ENCODE measurements at places on chromosomes 3 and 15. TPM values are rescaled to one million over a fixed set of nuclear protein-coding genes. Genes with fewer than 3 reads are reported as not detected.

- no peak for DNase-seq
These were observed 154.9 kb upstream of the WNT5A start for GRCh38 chr3:55641964-55642363.

- no peak for DNase-seq
These were observed 41.9 kb downstream of the GPR160 start for GRCh38 chr3:170079536-170080165.

DNA sequence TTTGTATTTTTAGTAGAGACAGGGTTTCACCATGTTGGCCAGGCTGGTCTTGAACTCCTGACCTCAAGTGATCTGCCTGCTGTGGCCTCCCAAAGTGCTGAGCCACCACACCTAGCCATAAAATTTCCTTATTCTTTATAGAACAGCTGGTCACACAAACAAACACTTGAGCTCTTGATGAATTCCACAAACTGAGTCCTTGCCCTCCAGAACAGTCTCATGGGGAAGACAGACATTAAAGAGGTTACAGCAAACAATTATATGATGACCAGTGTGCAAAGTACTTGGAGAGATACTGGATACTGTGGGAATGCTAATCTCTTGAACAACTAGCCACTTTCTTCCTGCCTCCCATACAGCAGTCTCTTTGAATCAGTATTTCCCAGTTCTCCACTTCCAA lies 7.5 kb upstream of the ATP11B start:
- DNase-seq = no peak

DNA sequence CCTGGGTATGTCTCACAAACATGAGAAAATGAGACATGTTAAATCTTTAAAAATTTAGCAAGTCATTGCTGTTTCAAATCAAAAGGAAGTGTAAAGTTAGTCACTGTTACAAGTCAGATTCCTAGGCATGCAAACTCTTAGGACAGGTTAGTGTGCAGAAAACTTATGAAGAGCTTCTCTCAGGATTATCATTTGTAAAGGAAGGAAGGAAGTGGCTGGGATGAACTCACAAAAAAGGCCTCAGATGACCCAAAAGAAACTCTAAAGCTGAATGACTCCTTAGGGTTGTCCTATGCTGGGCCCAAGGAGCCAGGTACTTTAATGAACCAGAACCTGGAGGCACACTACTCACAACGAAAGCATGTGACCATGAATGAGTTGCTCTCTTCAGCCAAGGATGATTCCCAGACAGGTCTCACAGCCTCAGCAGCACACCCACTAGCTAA lies 25.0 kb downstream of the MSL2 start:
- DNase-seq = no peak

GRCh38 chr3:51971350-51971749 lies 2.5 kb downstream of the ABHD14B start:
- DNase-seq = no peak

The SCN11A gene
- not detected for total RNA-seq

The MYLK gene
- total RNA-seq = 0.34 TPM
